ENCODE measurements at places on chromosomes 6 and 20.

GRCh38 chr6:110564703-110565421 is 88.4 kb upstream of the SLC22A16 start:
- DNase-seq = no peak

- DNase-seq = no peak
Observed at GRCh38 chr6:16725145-16725864, 36.0 kb downstream of the ATXN1 start.

GRCh38 chr6:158061361-158061708 is 79.7 kb downstream of the SYNJ2 start:
- no peak for DNase-seq

GRCh38 chr6:6588064-6588923 is at the start of gene LY86:
Gene LY86, plus strand, starts transcription at chr6:6588720. Its CDS starts 15 bp downstream, at chr6:6588735.
- no peak for DNase-seq

- DNase-seq = no peak
Observed at GRCh38 chr20:58496429-58496769, 18.8 kb downstream of the APCDD1L start.

DNA sequence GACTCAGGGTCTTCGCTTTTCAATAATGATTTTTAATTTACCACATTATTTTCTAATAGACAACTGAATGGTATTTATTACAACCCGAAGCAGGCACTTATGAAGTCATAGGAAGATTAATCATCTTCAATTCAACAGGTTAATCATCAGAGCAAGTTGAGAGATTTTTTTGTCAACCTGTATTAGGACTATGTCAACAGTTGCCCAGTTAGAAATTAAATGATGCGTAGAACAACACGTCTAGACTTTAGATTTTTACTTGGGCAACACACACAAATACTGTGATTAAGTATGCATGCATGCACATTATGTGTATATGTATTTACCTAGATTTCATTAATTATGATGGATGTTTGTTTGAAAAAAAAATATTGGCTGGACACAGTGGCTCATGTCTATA is 4.3 kb downstream of the ILRUN start:
- no peak for DNase-seq

All from NCI-H1417 treated with DMSO at 0.1 percent for 48 hours (cell line).